ENCODE measurements at places on chromosomes 5 and 9.

- no peak for DNase-seq
Observed at GRCh38 chr9:111548623-111549022, 23.6 kb downstream of the ZNF483 start.

GRCh38 chr9:81754245-81754644, 64.9 kb upstream of the TLE1 start:
- no peak for DNase-seq

DNA sequence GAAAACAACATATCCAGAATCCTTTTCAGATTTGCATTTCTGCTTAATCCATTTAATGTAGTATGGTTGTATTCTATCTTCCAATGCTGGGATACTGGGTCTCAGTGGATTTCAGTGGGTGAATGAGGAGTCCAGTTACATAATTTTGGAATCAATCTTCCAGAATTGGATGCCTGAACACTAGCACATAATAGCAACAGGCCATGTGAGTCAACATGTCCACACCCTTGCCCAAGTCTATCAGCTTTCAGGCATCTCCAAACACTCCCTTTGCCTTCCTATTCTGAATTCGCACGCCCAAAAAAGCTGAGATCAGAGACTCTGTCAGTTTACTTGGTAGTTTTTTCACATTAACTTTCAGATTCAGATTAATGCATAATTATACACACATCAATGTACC, 202.6 kb downstream of the TSSK1B start:
- DNase-seq, result no peak

- no peak for DNase-seq
Observed at GRCh38 chr9:134607971-134608370, 33.6 kb upstream of the COL5A1 start.

GRCh38 chr9:113935677-113936380, 59.7 kb downstream of the ZNF618 start:
- DNase-seq, result no peak

GRCh38 chr9:115292584-115293279, 174.8 kb upstream of the TNC start:
- no peak for DNase-seq

DNA sequence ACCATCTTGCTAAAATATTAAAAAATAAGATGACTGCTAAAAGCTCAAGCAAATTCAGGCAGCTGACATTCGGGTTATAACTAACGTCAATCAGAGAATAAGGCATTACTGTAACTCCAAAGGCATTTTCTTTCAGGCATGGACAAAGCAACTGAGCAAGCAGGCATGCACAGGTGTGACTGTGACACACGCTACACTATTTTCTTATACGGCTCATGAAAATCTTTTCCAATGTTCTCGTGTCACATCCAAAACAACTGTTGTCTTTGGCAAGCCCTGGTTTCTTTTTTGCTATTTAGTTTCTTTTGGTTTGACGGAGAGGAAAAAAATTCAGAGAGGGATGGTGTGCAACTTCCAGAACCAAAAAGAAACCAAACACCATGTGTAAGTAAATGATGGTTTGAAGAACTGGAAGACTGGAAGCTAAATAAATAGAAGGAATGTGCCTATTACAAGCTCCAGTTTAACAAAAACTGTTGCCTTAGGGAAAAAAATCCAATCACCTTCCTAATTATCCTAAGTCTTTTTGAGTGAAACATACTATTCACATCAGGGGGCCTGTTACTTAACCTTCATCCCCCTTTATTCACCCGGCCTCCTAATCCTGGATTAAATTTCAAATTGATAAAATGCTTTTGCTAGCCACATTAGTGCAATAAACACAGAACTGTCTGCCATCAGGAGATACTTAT, 277.6 kb downstream of the PSAT1 start:
- no peak for DNase-seq

- no peak for DNase-seq
Observed at GRCh38 chr5:751496-751895, 33.0 kb downstream of the ZDHHC11B start.

- DNase-seq, result no peak
Observed at GRCh38 chr5:81908771-81909170, 63.1 kb upstream of the ATG10 start.

- no peak for DNase-seq
Observed at GRCh38 chr9:137945581-137945980, 68.0 kb downstream of the CACNA1B start.

GRCh38 chr5:15326471-15326870, 173.5 kb upstream of the FBXL7 start:
- DNase-seq, result no peak

- DNase-seq, result no peak
Observed at GRCh38 chr9:34400275-34400674, 23.6 kb upstream of the MYORG start.

- DNase-seq, result no peak
Observed at GRCh38 chr9:34085581-34086500, 37.2 kb upstream of the UBAP2 start.
